Smooth muscle cell of the brain vasculature (primary cell): ENCODE measurements at places on chromosomes 1 and 21.

DNA sequence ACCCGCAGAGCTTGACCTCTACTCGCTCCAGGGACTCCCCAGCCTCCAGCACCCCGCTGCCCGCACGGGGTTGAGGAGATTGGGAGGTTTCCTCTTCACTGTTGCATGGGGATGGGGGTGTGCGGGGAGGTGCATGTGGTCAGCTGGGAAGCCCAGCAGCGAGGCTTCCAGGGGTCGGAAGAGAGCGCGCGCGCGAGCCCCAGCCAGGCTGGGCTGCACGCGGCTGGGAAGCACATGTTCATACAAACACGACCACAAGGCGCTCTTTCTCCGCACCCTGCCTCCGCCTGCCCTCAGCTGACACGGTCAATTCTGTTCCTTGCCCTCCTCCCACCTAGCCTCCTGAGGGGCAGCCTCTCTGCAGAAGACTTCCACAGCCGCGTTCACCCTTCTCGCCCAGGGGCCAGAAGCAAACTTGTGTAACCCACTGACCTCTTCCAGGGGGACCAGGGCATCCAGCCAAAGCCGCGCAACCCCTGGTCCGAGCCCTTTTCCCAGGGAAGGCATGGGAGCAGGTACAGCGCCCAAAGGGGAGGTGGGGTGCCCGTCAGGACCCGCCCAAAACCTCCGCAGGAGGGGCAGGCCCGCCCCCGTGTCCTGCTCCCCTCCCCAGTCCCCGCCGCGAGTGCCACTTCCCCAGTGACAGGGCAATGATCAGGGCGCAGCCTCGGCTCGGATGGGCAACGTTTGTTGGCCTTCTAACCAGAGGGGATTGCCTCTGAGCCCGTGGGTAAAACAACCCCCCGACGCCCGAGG lies 1.3 kb downstream of the COL24A1 start:
- no peak for DNase-seq

GRCh38 chr1:201983380-201983805 lies 945 bp downstream of the RNPEP start:
- no peak for DNase-seq

DNA sequence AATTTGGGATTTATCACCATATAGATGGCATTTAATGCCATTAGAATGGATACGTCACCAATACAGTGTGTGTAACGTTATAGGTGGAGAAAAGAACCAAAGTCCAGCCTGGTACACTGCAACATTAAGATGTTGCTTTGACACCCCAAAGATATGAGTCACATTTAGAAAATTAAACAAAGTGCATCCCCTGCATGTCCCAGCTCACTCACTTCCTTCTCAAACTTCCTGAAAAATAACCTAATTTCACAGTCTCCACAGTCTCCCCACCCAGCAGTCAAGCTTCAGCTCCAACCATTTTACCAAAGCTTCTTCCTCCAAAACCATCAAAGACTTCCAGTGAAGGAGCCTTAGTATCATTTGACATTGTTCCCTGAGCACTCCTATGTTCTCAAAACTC lies 111.9 kb downstream of the OMA1 start:
- DNase-seq: no peak

DNA sequence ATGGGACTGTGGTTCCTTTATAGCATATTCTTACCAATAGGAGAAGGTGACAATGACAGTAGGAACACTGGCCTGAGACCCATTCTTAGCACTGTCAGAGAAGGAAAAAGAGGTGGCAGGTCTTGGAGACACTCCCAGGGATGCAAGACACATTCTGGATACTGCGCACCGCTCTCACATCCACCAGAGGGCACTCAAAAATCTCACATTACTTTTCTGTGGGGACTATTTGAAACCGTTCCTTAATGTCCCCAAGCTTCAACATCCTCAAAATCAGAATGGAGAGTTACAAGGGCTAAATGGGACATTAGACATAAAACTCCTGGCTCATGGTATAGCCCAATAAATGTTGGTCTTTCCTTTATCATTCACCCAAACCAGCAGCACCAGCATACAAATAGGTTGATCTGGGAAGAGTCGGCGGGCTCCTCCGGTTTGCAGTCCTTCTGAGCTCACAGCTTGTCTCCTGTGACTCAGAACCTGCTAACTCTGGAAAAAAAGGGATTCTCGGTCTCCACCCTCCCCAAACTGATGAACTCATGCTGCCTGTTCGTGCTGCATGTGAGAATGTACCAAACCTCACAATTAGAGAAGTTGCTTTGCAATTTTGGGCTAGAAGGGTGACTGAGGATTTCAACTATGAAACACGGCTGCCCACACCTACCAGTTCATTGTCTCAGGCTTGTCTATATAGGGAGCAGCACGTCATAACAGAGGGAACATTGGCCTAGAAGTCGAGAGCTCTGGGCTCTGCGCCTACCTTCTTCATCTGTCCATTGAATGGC lies 40.2 kb downstream of the IL12RB2 start:
- DNase-seq: peak; percentile 45

DNA sequence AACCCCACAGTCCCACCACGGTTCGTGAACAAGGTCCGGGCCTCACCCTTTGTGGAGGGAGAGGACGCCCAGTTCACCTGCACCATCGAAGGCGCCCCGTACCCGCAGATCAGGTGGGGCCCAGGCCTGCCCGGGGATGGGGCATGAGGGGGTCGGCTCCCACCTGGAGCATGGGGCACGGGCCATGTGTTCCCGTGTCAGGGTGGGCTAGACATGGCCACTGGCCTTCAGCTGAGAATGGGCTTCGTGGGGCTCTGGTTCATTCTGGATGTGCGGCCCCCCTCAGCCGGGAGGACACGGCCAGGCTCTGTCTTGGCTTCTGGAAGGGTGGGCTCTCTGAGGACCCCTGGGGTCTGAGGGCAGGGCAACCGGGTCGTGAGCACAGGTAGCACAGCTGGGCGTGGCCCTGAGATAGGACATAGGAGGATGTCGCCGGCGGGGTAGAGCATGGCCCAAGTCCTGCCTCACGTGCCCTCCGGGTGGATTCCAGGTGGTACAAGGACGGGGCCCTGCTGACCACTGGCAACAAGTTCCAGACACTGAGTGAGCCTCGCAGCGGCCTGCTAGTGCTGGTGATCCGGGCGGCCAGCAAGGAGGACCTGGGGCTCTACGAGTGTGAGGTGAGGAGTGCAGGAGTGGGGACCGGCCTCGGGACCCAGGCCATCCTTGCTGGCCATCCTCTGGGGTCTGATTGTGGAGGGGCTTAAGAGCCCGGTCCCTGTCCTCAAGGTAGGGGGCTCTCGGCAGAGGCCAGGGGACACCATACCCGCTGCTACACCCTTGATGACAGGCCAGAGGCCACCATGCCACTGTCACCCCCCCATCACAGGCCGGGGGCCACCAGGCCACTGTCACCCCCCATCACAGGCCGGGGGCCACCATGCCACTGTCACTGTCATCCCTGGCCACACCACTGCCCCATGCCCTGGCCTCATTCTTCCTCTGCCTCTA lies 55.5 kb downstream of the TRIM11 start:
- DNase-seq: no peak

GRCh38 chr1:81802707-81803430 lies 2.1 kb downstream of the ADGRL2 start:
- no peak for DNase-seq

- no peak for DNase-seq
Measured at GRCh38 chr1:96772349-96772748, 50.8 kb downstream of the PTBP2 start.

- no peak for DNase-seq
Measured at GRCh38 chr1:78286686-78287085, 204.1 kb upstream of the PTGFR start.

- DNase-seq: no peak
Measured at GRCh38 chr1:109466125-109466451, 258 bp upstream of the SYPL2 start.

GRCh38 chr1:214980921-214981320 lies 101.6 kb upstream of the KCNK2 start:
- DNase-seq: no peak

DNA sequence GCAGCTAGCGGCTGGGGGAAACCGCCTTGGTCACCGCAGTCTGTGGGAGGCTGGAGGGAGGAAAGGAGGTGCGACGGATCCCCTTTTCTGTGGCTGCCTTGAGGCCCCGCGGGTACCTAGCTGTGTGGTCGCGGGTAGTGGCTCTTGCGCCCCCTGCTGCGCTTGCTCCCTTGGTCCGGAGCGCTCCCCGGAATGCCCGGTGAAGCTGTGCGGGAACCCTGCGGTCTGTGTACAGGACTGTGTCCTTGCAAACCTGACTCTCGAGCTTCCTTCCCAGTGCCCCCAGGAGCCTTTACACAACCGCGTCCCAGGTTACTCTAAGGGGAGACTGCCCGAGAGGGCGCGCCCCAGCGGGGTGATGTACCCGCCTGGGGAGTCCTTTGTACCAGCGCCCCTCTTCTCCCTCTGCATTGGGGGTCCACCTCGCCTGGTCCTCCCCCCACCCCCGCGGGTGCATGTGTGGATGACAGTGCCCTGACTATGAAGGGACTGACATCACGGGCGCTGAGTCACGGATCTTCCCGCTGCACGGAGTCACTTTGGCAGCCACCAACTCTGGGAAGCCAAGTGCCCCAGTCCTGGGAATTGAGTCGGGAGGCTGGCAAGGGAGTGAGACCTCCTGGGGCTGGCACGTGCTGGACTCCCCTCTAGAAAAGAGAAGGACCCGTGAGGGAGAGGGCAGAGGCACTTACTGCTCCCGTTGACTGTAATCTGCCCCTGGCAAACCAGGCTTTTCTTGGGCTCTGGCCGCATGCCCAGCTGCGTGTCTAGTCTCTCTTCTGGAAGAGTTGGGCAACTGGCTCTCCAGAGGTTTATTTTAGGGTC lies 816 bp downstream of the IL6R start:
- no peak for DNase-seq

GRCh38 chr1:96445302-96445701 lies 276.3 kb upstream of the PTBP2 start:
- no peak for DNase-seq

- no peak for DNase-seq
Measured at GRCh38 chr1:109187127-109187526, 26.6 kb upstream of the SARS1 start.

DNA sequence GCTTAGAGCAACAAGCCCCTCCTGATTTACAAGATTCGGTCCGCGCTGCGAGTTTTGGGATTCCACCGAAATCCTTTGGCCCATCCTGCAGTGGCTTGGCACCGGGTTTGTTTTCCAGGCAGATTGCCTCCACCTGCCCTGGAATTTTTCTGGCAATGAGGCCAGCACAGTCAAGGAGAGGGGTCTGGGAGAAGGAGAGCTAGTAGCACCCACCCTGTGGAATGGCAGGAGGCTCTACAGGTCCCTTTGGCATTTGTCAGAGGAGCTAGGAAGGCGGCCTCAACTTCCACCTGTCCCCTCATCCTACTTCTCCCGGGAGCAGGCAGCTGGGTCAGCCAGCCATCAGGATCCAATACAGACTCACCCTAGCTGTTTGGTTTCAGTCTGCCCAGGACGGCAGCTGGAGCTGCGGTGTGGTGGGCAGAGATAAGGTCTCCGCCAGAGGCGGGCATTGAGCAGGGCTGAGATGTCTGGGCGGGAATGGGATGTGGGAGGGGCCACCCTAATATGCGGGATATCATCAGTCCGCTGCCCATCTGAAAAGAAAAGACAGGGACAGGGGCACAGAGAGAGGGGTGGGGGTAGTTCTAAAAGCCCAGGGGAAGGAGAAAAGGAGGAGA lies 37.8 kb upstream of the PRELP start:
- DNase-seq: no peak

DNA sequence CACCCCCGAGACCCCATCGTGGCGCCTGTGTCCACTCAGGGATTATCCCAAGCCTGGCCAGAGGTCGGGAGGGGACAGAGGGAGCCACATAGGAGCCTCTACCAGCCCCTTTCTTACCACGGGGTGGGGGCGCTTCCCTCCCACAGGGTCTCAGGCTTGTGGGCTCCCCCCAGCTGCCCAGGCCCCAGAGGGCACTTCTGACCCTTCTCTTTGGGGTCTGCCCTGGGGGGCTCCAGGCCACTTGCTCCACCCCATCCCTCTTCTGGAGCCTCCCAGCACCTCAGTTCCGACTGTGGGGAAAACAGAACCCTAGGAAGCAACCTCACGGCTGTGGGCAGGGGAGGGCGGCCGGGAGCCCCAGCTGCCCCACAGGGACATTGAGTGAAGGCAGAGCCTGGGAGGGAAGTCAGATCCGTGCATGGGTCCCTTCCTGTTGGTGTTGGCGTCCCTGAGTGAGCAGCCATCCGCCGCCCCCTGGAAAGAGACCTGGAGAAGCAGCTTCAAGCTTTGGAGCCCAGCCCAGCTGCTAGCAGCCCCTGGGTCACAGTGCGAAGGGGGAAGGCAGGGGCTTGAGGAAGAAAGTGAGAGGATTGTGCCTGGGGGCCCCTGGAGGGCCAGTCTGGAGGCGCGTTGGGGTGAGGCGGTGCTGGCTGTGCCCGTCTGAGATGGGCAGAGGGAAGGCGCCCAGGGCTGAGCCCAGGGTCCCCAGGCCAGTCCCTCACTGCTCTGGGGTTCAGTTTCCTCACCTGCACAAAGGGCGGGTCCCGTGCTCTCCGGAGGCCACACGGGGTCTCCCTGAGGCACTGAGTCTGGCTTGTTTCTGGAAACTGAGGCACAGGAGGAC lies 22.1 kb downstream of the RRP1 start:
- DNase-seq: no peak

- no peak for DNase-seq
Measured at GRCh38 chr1:6026095-6026809, 19.4 kb upstream of the KCNAB2 start.

GRCh38 chr21:35602811-35603362 lies 457.4 kb downstream of the SETD4 start:
- DNase-seq: no peak

DNA sequence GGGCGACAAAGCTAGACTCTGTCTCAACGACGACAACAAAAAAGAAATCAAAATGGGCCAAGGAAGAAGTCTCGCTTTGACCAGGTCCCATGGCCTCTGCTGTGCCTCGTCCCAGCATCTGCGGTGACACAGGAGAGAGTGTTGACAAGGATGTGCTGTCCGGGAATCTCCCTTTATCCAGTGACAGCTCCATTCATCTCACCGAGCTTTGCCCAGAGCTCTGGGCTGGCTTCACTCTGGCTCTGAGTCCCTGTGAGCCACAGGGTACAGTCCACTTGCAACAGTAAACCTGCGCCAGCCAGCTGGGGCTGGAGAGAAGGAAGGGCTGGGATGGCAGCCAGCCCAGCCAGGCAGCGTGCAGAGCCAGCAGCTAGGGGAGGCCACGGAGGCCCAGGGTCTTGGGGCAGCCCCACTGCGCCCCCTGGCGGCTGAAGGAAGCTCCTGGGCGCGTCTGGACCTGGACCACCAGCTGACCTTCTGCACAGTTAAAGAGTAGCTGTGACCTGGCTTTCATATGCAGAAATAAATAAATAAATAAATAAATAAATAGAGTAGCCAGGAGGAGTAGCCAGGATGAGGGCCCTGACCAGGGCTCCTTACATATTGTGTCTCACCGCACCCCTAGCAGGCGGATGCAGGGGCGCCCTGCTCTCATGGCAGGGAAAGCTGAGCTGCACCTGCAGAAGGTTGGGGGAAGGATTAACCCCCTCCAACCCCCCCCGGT lies 29.7 kb downstream of the ENO1 start:
- peak; percentile 83 for DNase-seq

DNA sequence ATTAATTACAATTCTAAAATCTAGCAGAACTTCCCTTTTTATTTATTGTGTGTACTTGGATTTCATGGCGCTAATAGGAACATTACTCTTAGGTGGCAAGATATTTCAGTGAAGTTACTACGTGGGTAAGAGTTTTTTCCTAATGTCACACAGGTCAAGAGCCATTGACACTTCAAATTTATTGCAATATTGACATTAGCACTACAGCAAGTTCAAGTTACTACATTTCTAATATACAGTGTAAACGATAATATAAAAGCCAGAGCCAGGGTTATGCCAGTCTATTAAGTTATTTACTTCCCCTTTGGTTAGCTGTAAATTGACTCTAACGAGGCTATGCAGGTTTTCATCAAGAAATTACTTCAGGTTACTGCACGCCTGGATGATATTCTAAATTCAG lies 29.7 kb downstream of the CHODL start:
- no peak for DNase-seq
